ENCODE measurements at places on chromosomes 6 and 20. TPM values are rescaled to one million over a fixed set of nuclear protein-coding genes. Genes with fewer than 3 reads are reported as not detected.

DNA sequence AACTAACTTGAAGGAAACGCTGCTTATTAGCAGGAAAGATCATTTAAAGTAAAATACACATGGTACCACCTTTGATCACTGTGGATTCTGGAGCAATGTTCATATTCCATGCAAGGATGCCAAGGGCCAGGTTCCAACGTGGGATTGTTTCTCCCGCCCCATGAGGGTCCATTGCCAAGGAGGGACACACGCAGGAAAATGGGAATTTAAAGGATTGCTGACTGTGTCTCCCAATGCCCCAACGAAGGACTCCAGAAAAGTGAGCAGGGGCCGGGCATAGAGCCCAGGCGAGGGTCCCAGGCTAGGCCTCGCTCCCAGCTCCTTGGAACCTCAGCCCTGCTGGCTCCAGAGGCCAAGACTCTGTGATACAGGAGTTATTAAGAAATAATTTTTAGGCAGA is 111.2 kb downstream of the DACT2 start:
- H3K4me3 ChIP-seq, result no peak overlapping the region
- H3K36me3 ChIP-seq, result no peaks in the 10 kb centered on the region
- peaks cover 9% of the 10 kb centered on the region for H3K4me1 ChIP-seq
- H3K27me3 ChIP-seq, result peaks cover 41% of the 10 kb centered on the region

- no peaks in the 10 kb centered on the region for H3K36me3 ChIP-seq
- H3K27ac ChIP-seq, result no peak overlapping the region
- H3K27me3 ChIP-seq, result no peaks in the 10 kb centered on the region
- H3K4me1 ChIP-seq, result no peaks in the 10 kb centered on the region
- no peak overlapping the region for H3K4me3 ChIP-seq
- no peak for DNase-seq
These were observed 329.0 kb downstream of the ESR1 start for GRCh38 chr6:152136449-152136825.

DNA sequence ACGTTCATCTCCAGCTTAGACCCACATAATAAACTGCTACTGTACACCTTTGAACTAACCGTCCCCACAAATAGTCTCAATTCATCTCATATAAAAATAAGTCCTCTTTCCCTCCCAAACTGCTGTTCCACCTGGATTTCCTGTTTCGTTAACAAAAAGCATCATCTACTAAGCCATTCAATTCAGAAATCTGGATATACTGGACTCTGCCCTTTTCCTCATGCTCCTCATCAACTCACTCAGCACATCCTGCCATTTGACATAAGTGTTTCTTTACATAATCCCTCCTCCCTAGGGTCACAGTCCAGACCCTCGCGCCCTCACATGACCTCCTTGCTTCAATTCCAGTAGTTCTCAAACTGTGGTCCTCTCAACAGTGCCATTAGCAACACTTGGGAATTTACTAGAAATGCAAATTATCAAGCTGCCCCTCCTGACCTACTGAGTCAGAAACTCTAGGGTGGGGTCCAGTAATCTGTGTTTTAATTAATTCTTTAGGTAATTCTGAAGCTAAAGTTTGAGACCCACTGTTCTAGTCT is 4.5 kb downstream of the MKKS start:
- H3K27ac ChIP-seq, result peak overlapping the region; percentile 10
- H3K36me3 ChIP-seq, result peaks cover 28% of the 10 kb centered on the region
- no peak overlapping the region for H3K4me3 ChIP-seq
- DNase-seq, result no peak
- peaks cover 53% of the 10 kb centered on the region for H3K4me1 ChIP-seq

DNA sequence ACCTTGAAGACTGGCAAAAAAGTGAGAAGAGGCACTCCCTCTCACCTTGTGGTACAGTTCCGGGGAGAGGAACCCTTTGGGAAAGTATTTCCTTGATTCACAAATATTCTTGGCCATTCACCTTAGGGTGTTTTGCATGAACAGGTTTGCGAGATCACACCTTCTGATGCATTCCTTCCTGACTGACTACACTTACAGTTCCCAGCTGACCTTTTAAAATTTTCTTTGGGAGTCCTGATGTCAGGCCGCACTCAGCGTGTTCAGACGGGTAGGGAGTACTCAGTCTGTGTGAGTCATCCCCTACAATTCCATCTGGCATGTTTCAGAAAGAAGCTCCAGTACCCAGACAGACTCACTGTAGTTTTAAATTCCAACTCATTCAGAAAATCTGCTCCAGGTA is 1.7 kb downstream of the ADGRF4 start:
- peak; percentile 28 for DNase-seq
- H3K36me3 ChIP-seq, result peaks cover 11% of the 10 kb centered on the region
- peaks cover 59% of the 10 kb centered on the region for H3K4me1 ChIP-seq
- H3K4me3 ChIP-seq, result peak overlapping the region; percentile 55

The RBPJL gene
- total RNA-seq, result not detected

DNA sequence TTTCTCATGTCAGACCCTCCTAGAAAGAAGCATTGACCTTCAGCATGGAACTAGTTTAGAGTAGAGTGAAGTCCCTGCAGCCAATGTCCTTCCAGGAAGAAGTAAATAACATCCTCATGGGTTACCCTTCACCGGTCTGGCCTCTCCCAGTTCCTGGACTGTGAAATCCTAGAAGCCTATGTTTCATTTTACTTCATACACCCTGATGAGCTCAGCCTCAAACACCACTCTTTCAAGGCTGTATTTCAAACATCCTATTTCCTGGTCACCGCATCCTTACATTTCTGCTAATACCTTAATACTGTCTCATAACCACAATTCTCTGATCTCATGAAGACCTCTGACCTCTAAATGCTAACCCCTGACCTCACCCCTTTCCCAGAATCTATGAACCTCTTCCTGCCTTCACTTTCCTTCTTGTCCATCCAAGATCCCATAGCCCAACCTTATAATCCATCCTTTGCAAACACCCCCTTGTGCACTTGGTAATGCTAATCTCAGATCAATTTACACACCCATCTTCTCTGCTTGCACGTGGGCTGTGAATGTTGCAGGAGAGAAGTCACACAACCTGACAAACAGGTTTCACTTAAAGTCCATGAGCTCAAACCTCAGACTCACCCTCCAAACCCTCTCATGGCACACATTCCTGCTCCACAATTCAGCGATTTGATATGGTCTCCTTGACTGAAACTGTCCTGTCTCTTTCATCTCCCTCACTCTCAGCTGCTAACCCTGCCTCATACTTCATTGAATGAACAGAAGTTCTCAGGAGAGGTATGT is 30.2 kb downstream of the SLC2A10 start:
- peak; percentile 78 for DNase-seq
- H3K27me3 ChIP-seq, result no peaks in the 10 kb centered on the region
- H3K36me3 ChIP-seq, result peaks cover 17% of the 10 kb centered on the region
- peak overlapping the region; percentile 44 for H3K4me3 ChIP-seq
- peaks cover 59% of the 10 kb centered on the region for H3K4me1 ChIP-seq

The ASIP gene
- not detected for total RNA-seq

The CST7 gene
- total RNA-seq, result not detected

The TCF19 gene
- 49.5 TPM for total RNA-seq

The SMIM29 gene
- 68.6 TPM for total RNA-seq

DNA sequence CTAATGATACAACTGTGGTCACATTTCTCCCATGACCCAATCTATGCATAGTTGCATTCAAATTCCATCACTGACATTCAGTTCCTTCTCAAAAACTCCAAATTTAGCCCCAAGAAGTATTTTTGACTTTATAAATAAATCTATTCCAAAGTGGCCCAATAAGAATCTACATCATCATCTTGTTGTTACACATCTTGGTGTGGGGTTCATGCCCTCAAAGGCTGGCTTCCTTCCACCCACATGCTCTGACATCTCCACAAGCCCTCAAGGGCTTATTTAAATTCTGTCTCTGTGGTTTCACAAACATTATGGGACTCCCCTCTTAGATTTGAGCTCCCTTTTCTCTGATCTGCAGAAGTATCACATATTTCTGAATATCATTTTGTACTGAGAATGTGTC is 585.3 kb upstream of the BTBD3 start:
- no peaks in the 10 kb centered on the region for H3K27me3 ChIP-seq
- H3K36me3 ChIP-seq, result no peaks in the 10 kb centered on the region
- no peak overlapping the region for H3K27ac ChIP-seq
- no peak for DNase-seq
- no peak overlapping the region for H3K4me3 ChIP-seq
- H3K4me1 ChIP-seq, result peaks cover 9% of the 10 kb centered on the region

The CALHM5 gene
- not detected for total RNA-seq

The KCNK17 gene
- total RNA-seq, result not detected
